Pancreas (tissue), 10 donors: ENCODE measurements at places on chromosomes 4 and X. TPM values are rescaled to one million over a fixed set of nuclear protein-coding genes. Genes with fewer than 3 reads are reported as not detected.

- DNase-seq: no peak
Measured at GRCh38 chr4:182235021-182235795, 8.0 kb upstream of the TENM3 start.

DNA sequence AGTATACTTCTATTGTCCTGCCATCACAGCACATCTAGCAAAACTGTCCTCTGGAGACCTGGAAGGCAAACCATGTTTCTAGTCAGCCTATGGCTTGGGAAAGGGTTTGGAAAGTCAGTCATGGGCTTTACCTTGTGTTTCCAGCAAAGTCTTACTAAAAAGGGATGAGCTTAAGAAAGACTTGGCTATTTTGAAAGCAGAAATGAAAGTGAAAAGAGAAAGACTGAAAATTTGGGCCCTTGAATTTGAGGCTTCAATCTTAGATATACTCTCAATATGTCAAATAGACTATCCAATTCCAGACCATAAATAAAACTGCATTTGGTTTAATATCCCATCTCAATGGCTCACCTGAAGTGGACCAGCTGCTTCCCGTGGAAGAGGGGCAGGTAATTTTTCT, 127.9 kb downstream of the ZNF330 start:
- DNase-seq: no peak

GRCh38 chr4:154877110-154877760, 96.2 kb downstream of the RBM46 start:
- no peak for DNase-seq

- DNase-seq: no peak
Measured at GRCh38 chr4:52052475-52052780, 1.3 kb downstream of the SPATA18 start.

- DNase-seq: no peak
Measured at GRCh38 chr4:122050841-122051240, 99.0 kb upstream of the TRPC3 start.

DNA sequence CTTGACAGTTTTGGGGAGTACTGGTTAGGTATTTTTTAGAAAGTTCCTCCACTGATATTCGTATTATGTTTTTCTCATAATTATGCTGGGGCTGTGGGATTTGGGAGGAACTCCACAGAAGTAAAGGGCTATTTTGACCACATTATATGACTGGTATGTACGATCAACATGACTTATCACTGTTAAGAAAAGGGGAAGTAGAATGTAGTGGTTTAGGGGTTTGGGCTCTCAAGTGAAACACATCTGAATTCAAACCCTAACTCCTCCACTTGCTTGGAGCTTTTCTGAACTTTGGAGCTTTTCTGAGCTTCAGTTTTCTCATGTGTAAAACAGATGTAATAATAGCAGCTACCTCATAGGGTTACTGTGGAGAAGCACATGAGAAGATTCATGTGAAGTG, 96.4 kb upstream of the C1GALT1C1 start:
- DNase-seq: no peak

GRCh38 chr4:132901224-132901623, 247.9 kb upstream of the PCDH10 start:
- no peak for DNase-seq

GRCh38 chr4:138438608-138439007, 196.5 kb upstream of the SLC7A11 start:
- no peak for DNase-seq

GRCh38 chrX:65451663-65452062, 82.9 kb downstream of the LAS1L start:
- DNase-seq: peak; percentile 15

Gene VSIG4
- 1.4 TPM for total RNA-seq

- no peak for DNase-seq
Measured at GRCh38 chr4:66687459-66687858, 857.8 kb downstream of the CENPC start.

Gene WDR19
- 6.3 TPM for total RNA-seq

- DNase-seq: no peak
Measured at GRCh38 chrX:46965125-46965758, 53.0 kb downstream of the JADE3 start.

DNA sequence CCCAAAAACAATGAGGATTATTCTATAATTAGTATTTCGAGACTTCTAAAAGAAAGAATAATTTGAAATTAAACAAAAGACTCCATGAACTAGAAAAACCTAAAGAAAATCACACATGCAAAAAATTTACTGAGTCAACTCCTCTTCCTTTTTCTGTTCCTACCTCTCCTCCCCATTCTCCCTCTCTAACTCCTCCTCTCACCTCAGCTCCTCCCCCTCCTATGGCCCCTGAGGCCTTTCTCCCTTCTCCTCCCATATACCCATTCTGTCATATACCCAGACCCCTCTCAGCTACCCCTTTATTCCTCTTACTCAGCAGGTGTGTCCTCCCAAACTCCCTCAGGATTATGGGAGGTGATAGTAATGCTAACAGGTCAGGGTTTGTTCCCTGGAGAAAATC, 57.4 kb downstream of the SERTM2 start:
- DNase-seq: no peak

- no peak for DNase-seq
Measured at GRCh38 chrX:30910124-30910860, 21.2 kb upstream of the TAB3 start.

Gene FGD1
- 3.1 TPM for total RNA-seq

GRCh38 chrX:25015486-25016360, at the start of gene ARX:
Gene ARX (minus strand): TSS chrX:25015965. CDS start chrX:25015737, 228 bp downstream.
- DNase-seq: no peak

DNA sequence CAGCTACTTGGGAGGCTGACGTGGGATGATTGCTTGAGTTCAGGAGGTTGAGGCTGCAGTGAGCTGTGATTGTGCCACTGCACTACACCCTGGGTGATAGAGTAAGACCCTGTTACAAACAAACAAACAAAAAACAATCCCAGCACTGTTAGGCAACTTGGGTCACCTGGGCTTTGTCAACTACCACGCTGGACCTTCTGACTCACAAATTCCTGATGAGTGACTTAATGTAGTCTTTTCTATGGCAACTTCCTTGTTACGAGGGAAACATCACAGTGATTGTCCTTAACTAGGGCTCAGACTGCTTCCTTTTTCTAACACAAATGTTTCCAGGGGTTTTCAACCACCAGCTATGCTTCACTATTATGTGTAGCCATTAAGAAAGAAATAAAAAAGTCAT, 128.8 kb upstream of the GPC4 start:
- DNase-seq: no peak

DNA sequence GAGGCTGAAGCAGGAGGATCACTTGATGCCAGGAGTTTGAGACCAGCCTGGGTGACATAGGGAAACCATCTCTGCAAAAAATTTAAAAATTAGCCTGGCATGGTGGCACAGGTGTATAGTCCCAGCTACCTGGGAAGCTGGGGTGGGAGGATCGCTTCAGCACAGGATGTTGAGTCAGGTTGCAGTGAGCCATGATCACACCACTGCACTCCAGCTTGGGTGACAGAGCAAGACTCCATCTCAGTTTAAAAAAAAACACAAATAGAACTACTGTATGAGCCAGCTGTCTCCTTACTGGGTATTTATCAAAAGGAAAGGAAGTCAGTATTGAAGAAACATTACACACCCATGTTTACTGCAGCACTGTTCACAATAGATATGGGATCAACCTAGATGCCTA, 138.7 kb downstream of the RAP1GDS1 start:
- DNase-seq: no peak

GRCh38 chr4:116395408-116395807, 690.0 kb downstream of the TRAM1L1 start:
- DNase-seq: no peak

Gene TAPT1
- total RNA-seq: 27.7 TPM

Gene NAP1L3
- total RNA-seq: 0.28 TPM

Gene CCKAR
- total RNA-seq: 0.16 TPM

DNA sequence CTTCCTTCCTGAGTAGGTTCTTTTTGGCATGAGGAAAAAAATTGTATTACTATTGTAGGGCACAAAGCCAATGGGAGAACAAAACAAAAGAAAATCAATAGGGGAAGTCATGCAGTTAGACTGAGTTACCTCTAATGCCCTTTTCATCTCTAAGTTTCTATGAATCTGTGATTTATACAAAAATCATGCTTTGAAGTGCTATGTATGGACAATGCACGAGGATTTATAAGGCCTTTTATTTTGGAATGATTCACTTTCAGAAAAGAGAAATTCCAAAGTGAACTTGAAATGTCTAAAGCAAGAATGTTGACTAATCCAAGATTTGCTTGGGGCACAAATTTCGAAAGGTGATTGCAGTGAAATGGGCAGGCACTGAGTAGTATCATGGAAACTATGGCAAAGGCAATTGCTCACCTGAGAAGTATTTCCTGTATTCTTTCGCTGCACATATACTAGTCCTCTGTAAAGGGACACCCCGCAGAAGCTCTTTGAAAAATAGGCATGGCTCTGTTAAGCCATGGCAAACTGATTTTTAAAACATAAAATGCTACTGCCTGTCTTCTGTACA, 52.8 kb downstream of the ADGRG4 start:
- DNase-seq: no peak

Gene SPATA18
- total RNA-seq: 3.7 TPM

GRCh38 chrX:121114691-121115090, 67.3 kb downstream of the GLUD2 start:
- DNase-seq: no peak

GRCh38 chrX:110987292-110987691, 108.7 kb upstream of the PAK3 start:
- no peak for DNase-seq

- DNase-seq: peak; percentile 50
Measured at GRCh38 chr4:68498413-68499007, 51.2 kb downstream of the TMPRSS11E start.

- peak; percentile 42 for DNase-seq
Measured at GRCh38 chrX:50812995-50813842, 775 bp downstream of the SHROOM4 start.

DNA sequence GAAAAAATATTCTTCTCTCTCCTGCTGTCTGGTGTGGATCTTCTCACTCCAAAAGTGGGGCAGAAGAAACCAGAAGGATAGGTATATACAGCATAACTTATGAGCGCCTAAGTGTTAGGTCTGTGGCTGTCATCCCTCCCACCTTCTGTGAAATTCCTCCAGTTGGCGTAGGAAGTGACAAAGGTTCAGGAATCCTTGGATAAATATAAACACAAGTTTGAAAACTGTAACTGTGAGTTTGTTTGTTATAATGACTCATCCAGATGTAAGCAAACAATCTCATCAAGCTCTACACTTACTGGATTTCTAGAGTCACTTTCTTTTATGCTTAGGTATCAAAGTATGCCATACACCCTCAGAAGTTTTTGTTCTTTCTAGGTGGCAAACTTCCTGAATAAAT, 405.2 kb downstream of the FAT4 start:
- DNase-seq: no peak

Gene CT83
- not detected for total RNA-seq

DNA sequence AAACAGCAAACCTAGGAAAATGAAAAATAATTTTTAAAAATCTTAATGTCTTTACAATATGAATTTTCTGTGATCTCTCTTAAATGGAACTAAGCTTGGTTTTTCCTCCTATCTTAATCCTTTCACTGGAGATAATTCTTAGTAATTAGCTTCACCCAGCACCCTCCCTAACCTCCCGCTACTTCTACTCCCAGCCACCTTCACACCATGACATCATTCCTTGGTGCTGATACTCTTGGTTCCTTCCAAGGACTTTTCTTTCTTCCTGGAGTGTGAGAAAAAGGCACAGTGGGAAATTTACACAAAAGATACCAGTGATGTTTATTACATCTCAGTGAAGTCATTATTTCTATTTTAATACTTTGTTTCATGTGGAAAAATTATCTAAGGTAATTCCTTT, 163.6 kb upstream of the PLAC1 start:
- no peak for DNase-seq

DNA sequence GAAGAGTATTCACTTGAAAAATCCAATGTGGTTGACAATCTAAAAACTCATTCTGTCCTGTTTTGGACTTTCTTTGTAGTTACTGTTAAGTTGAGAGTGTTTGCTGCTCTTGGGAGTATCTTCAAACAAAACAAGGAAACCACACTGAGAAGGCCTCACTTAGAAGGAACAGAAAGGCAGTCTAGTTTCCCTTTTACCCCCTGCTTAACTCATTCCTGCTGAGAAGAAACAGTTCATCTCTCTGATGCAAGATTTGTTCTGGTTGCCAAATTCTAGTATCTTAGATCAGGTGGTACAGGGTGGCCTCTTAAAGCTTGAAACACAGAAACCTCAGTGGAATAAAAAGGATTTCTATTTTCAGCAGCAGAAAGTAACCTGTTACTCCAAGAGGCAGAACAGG, 41.4 kb downstream of the GUCY2F start:
- no peak for DNase-seq

DNA sequence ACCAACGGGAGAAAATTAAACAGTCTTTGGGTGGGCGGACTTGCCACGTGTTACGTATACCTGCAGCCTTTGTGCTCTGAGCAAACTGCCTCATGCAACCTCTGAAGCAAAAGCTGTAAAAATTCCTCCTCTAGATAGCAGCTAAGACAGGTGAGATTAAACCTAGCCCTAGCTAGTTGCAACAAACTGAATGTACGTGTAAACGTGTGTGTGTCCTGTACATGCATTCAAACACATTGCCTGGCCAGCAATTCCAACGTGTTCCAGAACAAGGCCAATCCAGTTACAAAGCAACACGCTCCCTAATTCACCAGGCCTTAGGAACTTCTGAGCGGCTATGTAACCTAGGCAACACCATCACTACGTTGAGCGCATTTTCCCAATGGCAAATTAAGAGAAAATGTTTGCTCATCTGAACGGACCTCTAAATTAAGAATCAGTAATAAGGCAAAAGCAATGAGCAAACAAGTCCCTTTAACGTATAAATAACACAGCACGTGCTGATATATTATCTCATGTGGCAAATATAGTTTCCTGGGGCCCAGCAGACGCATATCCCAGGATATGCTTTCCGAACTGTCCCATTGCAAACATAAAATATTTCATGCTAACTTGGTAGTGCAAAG, 792 bp downstream of the PPID start:
- DNase-seq: no peak

- no peak for DNase-seq
Measured at GRCh38 chr4:153409924-153410501, 56.1 kb upstream of the TMEM131L start.
